ENCODE measurements at places on chromosomes 2 and 18. TPM values are rescaled to one million over a fixed set of nuclear protein-coding genes. Genes with fewer than 3 reads are reported as not detected.

SERPINB2 gene
- polyA plus RNA-seq, result 4.3 TPM

DNA sequence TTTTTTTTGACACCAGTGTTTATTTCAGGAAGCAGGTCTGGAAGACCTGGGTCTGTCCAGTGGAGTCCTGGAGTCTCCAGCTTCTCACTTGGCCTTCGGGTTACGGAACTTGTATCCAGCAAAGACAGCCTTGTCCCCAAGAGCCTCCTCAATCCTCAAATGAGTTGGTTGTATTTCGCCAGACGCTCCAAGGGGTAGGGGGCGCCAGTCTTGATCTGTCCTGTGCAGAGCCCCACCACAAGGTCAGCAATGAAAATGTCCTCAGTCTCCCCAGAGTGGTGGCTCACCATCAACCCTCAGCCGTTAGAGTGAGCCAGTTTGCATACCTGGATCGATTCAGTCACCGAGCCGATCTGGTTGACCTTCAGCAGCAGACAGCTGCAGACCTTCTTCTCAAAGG is 21.9 kb downstream of the ASXL2 start:
- no peaks in the 10 kb centered on the region for H3K27me3 ChIP-seq
- peaks cover 2% of the 10 kb centered on the region for H3K4me1 ChIP-seq
- H3K36me3 ChIP-seq, result no peaks in the 10 kb centered on the region
- H3K4me3 ChIP-seq, result no peak overlapping the region
- no peak overlapping the region for H3K27ac ChIP-seq
- DNase-seq, result no peak

- no peaks in the 10 kb centered on the region for H3K4me1 ChIP-seq
- no peaks in the 10 kb centered on the region for H3K27me3 ChIP-seq
- no peak overlapping the region for H3K4me3 ChIP-seq
- no peak for DNase-seq
- no peak overlapping the region for H3K27ac ChIP-seq
Measured at GRCh38 chr2:11214770-11215169, 59.5 kb downstream of the SLC66A3 start.

HMSD gene
- polyA plus RNA-seq, result 0.93 TPM

GRCh38 chr18:12857215-12857905 is 26.7 kb downstream of the PTPN2 start:
- H3K4me1 ChIP-seq, result peaks cover under 1% of the 10 kb centered on the region
- H3K4me3 ChIP-seq, result no peak overlapping the region
- H3K27me3 ChIP-seq, result no peaks in the 10 kb centered on the region
- DNase-seq, result no peak

DNA sequence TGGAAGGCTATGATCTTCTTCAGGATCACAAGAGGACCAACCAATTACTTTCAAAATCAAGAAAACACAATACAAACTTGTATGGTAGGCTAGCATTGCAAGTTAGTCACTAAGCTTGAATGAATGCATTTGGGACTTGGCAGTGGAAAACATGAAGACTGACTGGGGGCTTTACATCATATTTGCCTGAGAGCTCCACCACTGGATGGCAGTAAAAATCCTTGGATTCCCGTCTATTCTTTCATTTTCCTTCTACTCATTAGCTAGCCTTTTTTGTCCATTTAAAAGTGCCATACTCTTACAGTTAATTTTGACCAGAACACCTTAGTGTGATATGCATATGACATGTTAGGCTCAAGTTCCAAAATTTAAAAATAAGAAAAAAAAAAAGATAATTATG is 63.5 kb upstream of the RASGRP3 start:
- H3K36me3 ChIP-seq, result no peaks in the 10 kb centered on the region
- no peak overlapping the region for H3K27ac ChIP-seq
- H3K27me3 ChIP-seq, result no peaks in the 10 kb centered on the region
- H3K4me3 ChIP-seq, result no peak overlapping the region
- no peak for DNase-seq
- peaks cover 4% of the 10 kb centered on the region for H3K4me1 ChIP-seq

Measured in lung (tissue), 17 donors.